HS-5 (cell line): ENCODE measurements at places on chromosomes 11 and 22.
A peak's percentile ranks its signal among the peaks of the same experiment; 100 is the strongest.

DNA sequence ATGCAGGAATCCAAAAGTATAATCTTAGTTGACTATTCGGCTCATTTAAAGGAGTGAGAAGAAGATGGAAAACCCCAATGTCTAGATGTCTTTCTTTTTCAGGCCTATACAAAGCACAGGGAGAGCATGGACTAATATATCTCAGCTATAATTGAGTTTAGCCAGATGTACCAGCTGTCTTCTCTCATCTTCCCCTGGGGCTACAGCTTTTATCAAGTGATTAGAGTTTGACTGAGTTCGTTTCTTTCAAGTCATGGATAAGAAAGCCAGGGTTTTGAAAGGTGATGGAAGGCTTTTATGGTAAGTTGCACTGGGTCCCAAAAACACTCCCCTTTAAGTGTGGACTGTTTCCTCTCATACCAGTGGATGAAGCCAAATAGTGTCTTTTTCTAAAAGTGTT, 1172.8 kb upstream of the TENM4 start:
- DNase-seq = no peak

DNA sequence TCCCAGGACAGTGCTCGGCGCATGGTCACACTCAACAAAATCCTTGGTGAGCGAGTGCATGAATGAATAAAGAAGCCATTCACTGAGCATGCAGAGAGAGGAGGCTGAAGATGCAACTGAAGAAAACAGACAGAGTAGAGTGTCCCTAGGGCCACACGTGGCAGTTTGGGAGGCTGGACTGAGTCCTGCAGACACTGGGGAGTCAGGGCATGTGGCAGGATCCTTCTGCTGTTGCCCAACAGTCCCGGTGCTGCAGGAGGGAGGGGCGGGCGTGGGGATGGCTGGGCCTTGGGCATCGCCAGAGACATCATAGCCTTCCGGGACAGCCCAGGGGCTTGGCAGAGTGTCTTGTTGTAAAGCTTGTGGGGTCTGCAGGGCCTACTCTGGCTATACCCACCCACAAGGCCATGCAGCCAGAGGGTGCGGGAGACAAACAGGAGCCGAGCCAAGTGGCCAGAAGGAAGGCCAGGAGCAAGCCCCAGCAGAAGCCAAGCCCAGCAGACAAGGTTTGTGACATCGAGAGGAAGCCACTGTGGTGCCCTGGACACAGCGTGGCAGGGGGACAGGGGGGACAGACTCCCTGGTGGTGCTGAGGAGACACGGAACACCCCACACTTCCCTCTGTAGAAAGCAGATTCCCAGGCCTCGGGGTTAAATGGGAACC, 26.7 kb upstream of the FBLN1 start:
- DNase-seq = no peak

DNA sequence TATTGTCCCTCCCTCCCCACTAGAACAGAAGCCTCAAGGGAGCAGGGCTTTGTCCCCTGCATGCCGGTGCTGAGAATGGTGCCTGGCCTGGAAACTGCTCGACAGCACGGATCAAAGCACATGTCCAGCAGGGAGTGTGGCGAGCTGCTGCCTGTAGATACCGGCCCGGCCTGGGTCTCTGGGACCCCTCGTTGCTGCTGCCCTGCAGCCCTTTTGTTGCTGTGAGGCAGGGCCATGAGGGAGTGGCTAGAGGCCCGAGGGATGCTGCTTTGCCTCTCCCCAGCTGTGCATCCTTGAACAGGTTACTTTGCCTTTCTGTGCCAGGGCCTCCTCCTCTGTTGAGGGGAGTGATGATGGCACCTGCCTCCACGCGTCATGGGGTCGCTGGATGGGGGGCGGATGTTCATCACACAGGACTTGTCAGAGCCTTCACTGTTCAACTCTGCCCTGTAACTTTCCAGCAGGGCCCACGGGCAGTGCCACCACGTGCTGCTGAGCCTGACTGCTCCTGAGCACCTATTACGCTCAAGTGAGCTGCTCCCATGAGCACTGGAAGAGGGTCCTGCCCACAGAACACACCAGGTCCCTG, 15.3 kb upstream of the PARVG start:
- DNase-seq = no peak

GRCh38 chr22:21686193-21686608, 20.4 kb downstream of the PPIL2 start:
- DNase-seq = no peak

DNA sequence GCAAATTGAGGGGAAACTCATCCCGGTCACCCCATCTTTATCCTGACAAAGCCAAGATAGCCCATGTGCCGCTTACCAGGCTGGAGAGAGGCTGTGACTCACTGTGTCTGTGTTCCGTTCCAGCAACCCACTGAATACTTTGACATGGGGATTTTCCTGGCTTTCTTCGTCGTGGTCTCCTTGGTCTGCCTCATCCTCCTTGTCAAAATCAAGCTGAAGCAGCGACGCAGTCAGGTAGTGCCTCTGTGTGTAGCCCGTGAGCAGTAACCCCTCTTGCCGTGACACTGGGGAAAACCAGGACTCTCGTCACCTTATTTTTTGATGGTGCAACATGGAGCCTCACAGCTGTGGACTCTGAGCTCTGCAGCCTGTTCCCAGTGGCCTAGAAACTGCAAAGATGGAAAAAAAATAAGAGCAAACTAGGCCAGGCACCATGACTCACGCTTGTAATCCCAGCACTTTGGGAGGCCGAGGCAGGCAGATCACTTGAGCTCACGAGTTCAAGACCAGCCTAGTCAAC, 16.9 kb downstream of the C22orf31 start:
- peak; percentile 51 for DNase-seq

DNA sequence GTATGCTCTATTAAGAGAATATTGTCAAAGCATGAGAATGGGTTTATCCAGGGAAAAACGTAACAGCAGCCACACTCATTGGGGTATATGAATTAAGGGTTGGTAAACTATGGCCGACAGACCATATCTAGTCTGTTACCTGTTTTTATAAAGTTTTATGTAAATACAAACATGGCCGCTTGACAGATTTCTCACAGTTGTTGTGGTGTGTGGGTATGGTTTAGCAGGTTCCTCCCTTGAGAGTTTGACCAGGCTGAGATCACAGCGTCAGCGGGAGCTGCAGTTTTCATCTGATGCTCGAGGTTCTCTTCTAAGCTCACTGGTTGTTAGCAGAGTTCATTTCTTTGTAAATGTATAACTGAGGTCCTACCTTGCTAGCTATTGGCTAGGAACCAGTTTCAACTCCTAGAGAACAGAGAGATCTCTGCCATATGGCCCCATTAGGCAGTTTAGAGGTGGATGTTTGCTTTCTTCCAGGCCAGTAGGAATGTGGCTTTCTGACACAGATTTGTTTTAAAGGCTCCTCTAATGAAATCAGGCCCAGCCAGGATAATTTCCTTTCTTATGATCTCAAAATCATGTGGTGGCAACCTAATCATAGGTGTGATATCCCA, 45.5 kb upstream of the GRIK4 start:
- no peak for DNase-seq

GRCh38 chr11:45320371-45320770, 34.2 kb upstream of the SYT13 start:
- no peak for DNase-seq

DNA sequence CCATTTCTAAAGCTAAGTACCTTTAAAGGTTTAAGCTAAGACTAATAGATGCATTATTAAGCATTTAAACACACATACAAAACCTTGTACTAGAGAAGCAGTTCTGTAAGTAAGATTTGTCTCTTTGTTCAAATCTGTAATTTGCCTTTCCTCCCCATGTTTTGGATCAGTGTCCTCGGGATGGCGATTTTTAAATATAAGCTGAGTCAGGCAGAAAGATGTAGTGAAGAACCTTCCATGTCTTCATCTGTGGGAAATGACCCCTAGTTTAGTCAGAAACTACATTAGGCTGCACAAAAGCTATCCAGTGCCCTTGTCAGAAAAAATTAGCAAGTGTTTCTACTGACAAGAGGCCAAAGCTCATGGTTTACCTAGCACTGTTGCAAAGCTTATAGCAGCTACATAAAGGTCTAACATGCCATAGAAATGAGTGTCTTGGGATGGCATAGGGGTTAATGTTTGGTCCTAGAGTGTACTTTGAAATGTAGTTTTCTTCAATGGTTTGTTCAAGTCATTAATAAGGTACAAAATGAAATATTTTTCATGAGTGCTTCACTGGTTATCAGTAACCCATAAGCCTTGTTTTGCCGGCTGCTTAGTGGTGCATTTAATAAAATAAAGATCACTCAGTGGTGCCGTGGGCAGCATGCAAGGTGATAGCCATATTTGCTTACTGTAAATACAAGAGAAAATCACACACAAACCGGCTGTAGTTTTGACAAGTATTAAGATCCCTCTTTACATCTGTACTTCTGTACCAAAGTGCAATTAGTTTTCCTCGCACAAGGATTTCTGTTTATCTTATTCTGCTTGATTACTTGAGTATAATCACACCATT, 139.8 kb downstream of the ELP4 start:
- DNase-seq = no peak

- no peak for DNase-seq
Measured at GRCh38 chr22:44286646-44287045, 26.1 kb downstream of the SHISAL1 start.
